ENCODE measurements at places on chromosomes 6 and 20. TPM values are rescaled to one million over a fixed set of nuclear protein-coding genes. Genes with fewer than 3 reads are reported as not detected.

DNA sequence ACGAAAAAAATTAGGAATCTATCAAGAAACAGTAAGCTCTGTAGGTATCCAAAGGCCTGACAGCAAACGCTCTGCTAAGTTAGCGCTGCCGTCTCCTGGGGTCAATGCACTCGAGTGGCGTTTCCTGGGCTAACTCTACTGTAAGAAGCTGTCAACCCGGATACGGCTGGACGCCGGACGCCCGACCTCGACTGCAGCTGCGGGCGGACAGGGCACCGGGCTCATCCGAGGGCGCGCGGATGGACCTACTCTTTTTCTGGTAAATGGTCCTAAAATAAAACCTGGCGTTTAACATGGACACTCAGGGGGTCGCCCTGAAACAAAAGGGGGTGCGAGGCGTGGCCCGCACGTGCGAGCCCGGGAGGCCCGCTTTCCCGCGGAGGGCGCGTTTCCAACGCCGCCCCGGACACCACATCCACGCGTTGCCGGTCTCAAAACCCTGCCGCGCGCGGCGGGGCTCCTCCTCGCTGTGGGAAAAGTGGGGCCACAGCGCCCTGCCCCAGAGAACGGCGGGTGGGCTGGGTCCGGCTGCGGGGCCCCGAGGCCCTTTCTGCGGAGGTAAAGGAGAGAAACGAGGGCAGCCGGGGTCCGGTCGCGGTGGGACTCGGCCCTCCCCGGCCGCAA is 537 bp downstream of the TCP1 start:
- DNase-seq: peak; percentile 8

- DNase-seq: no peak
Observed at GRCh38 chr6:39934131-39934757, at the start of gene MOCS1. TSS of gene MOCS1 (minus strand) at chr6:39934462. CDS start at chr6:39934417, 45 bp downstream.

- peak; percentile 31 for DNase-seq
Observed at GRCh38 chr20:12660918-12661317, 347.9 kb upstream of the SPTLC3 start.

DNA sequence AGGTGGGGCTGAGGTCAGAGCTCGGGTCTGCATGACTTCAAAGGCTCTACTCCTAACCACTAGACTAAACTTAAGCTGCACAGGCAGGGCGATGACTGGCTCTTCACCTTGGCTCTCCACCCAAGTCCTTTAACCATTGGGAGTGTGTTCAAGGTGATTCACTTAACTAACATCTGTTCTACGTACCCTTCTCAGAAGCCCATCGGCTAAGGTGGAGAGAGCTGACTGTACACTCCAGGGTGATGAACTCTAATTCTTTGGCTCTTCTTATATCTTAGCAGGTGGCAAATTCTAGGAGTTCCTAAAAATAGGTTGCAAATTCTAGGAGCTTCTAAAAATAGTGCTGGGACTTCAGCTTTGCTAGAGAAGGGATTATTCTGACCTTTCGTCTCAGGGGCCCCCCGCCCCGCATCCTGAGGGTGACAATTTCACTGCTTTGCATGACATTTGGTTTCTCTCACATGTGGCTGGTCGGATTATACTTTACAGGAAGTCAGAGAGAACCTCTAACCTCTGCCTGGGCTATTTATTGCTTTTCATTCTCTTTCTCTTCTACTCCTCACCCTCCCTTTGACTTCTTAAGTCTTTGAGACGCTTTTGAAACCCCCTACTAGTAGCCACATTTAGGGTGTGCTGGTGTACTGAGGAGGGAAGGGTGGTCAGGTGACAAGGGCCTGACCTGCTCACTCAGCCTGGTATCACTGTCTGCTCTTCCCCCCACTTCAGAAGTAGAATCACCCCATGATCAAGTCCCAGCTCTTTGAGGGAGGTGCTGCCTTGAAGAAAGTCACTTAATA is 55.5 kb downstream of the PRDM1 start:
- no peak for DNase-seq

DNA sequence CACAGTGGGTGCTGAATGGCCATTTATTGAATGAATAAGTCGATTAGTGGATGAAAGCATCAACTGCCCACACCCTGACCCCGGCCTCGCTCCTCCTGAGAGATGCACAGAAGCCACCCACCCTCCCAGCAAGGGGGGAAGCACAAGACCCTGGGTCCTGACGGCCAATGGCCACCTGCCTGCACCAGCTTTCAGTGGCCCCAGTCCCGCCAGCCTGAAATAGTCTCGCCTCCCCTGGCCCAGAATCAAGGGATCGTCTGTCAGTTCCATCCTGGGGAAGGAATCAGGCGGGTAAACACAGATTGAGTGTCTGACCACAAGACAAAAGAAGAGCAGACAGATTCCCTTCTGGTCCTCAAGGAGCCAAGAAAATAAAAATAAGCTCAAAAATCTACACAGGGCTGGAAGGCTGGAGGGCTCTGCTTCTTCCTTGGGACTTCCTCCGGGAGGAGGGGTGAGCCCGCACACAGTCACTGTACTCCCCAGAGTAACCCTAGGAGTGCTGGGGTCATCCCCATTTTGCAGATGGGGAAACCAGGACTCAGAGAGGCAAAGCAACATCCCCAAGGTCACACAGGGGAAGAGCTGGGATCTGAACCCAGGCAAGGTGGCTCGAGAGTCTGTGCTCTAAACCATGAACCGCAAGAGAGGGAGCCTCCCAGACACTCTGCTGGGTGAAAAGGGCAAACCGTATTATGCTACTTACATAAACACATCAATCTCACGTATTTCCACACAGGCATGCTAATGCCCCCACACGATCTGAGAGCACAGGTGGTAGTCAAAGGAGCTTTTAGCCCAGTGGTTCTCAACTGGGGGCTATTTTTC is 7.8 kb downstream of the PREX1 start:
- DNase-seq: no peak

DNA sequence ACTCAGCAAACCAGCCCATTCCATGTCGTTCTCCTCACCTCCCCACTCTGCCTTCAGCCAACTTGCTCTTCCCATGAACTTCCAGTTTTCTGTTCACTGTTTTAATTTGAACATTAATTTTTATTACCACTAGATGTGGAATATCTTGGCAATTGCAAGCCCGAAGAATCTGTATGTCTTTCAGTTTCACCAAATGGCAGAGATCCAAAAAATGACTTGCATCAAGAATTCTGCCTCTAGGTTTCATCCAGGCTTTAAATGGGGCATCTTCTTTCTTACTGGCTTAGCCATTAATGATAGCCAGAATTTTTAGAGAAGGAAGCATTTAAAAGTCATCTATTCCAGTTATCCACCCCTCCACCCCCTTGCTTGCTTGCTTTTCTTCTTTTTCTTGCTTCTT is 39.0 kb downstream of the CAP2 start:
- DNase-seq: no peak

DNA sequence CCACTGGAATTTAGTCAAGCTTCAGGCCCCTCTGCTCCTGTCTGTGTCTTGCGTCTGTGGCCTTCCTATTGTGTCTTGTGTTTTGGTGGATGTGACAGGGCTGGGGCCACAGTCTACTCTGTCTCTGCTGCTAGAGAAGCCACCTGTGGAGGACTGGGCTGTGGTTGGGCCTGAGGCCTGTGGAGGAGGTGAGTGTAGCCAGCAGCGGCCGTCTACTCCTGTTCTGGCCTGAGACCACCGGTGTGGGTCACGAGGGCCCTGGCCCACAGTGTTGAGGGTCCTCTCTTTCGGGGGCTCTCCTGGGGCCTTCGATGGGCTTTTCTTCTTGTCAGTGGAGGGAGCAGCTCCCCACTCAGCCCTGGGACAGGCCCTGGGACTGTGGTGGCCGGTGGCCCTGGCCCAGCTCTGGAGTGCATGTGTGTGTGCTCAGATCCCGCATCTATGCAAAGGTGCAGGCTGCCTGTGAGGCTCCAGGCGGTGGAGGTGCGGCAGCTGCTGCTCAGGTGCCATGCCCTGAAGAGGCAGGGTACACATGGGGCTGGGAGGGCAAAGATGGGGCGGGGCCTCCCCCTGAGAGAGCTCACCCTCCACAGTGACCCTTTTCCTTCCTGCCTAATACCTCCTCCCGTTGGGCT is 20.8 kb downstream of the SDCBP2 start:
- DNase-seq: no peak

DNA sequence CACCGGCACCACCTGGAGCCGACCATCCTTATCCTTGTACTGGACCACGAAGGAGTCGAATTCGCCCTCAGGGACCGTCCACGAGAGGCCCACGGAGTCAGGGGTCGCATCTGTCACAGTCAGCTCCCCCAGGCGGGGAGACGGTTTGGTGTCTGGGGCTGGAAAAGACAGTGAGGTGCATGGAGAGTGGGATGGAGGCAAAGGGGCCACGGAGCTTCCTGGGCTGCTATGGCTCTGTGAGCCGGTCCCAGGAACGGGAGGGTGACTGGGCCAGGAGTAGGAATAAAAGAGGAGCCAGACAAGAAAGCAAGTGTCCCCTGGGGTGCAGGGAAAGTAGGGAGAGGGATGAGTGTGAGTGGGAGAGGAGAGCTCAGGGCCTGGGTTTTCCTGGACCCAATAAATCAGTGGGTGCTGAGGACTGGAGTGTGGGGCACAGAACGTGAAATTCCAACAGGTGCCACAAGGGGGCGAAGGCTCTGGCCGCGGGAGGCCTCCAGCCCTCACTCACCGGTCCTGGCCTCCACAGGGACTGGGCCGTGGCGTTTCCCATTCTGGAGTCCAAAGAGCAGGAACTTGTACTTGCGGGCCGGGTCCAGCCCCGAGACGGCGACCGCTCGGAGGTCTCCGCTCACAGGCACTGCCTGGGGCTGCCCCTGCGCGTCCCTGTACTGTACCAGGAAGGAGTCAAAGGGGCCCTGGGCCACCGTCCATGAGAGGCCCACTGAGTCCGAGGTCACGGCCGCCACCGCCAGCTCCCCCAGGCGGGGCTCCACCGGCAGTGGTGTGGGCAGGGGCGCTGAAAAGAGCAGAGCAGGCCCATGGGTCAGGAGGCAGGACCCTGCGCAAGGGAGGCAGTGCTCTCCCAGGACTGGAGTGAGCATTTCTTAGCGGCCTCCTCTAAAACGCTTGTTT is 9.9 kb downstream of the CYP21A2 start:
- no peak for DNase-seq

- no peak for DNase-seq
Observed at GRCh38 chr6:104943781-104944180, 13.1 kb upstream of the LIN28B start.

- DNase-seq: no peak
Observed at GRCh38 chr6:3788408-3789017, 37.0 kb upstream of the PXDC1 start.

DNA sequence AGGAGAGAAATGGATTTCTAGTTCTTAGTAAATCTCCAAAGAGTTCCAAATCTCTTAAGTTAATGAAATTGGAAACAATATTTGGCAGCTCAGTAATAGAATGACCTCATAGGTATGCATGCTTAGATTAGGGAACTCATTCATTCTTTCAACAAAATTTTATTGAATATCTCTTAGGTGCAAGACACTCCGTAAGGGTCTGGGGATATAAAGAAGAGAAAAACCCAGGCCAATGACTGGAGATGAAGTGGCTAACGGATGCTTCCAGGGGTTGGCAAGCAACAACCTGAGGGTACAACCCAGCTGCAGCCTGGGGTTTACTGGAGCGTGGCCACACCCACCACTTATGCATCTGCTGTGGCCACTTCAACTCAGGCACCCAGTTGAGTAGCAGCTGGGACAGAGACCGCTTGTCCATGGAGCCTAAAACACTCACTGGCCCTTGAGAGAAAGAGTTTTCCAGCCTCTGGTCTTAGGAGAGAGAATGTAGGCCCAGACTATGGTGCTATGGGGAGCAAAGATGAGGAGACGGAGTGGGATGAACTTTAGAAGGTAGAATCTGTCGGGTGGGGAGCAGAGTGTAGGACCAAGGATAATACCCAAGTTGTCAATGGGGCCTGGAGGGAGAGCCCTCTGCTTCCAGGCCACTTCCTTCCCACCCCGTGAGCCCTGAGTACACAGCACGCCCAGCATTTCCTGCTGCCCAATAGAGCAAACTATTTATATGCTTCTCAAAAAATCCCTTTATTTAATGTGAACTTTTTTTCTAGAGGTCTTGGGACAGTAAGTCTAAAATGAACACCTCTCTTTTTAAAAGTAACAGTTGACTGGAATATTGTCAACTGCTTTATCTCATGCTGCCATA is 46.8 kb upstream of the PXDC1 start:
- peak; percentile 46 for DNase-seq

DNA sequence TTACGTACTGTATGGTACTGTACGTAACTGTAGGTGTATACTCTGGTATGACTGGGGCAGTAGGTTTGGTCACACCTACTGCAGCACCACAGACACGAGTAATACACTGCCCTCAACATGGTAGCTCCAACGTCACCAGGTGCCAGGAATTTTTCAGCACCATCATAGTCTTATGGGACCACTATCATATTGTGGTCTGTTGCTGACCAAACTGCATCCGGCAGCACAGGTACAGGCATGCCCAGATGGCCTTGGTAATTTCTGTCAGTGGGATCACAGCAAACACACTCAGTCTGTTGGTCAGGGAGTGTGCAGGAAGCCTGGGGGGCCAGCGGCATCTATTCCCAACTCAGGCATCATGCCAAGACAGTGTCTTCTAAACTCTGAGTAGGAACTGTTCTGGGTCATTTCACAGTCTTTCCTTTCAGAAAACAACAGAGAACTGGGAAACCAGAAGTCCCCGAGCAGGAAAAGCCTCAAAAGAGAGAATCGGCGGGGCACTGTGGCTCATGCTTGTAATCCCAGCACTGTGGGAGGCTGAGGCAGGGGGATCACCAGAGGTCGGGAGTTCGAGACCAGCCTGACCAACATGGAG is 5.8 kb downstream of the YTHDF1 start:
- DNase-seq: no peak

DNA sequence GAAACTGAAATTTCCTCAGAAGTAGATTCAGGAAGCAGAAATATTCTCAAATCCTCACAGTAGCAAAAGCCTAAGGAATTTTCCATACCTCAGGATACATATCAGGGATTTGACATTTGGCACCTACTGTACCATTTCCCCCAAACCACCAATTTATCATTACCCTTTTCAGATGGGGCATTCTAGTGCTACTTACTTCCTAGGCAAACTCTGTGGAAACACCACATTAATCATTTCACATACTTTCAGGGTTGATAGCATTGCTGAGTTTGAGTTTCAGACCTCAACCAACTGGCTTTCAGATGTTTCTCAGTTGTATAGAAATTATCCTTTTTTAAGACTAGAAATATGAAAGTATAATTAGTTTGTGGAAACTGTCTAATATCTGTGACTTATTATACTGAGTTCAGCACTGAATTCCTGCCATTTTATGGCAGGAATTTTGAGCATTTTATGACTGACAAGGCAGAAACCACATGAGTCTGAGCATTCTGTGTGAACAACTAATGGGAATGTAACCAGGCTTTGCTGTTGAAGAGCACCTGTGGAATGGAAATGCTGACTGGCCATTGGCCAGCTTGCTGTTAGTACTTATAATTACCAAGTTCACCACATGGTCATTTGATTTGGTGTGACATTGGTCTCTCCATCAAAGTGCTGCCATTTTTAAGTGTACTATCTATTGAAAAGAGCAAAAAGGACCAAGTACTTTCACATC is 35.1 kb upstream of the IRAK1BP1 start:
- peak; percentile 43 for DNase-seq

Gene BANF2
- not detected for total RNA-seq

Gene SLC13A3
- 1.8 TPM for total RNA-seq

Gene SSTR4
- 0.30 TPM for total RNA-seq

Gene CLPSL2
- not detected for total RNA-seq

Gene PROKR2
- total RNA-seq: not detected

Gene ARFGEF3
- total RNA-seq: 1.1 TPM

Gene VWA7
- 0.99 TPM for total RNA-seq

Gene ASIP
- total RNA-seq: 7.6 TPM

Gene TREM2
- 0.59 TPM for total RNA-seq

Gene UBE2C
- 11.9 TPM for total RNA-seq

Gene DDR1
- total RNA-seq: 59.3 TPM

Gene SGK2
- total RNA-seq: 8.3 TPM

Gene TINAG
- 0.20 TPM for total RNA-seq

Gene RGS17
- 0.69 TPM for total RNA-seq
